ENCODE measurements at places on chromosomes 6 and 20. TPM values are rescaled to one million over a fixed set of nuclear protein-coding genes. Genes with fewer than 3 reads are reported as not detected.

Gene HEY2
- total RNA-seq = 6.4 TPM

Gene SIRPG
- not detected for total RNA-seq

DNA sequence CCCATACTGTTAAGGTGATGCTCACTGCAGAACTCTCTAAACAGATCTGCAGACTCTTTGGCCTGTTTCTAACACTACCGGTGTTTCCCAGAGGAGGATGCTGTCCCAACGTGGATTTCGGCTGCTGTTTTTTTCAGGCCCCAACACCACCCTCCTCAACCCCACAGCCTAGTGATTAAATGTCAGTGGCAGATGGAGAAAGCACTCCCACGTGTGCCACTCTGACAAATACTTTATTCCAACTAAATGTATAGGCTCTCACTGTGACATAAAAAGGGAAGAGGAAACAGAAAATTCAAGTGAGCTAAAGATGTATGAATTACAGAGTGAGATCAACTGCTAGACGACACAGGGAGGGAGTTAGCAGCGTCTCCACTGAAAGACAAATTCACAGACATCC lies 3.6 kb downstream of the TBC1D20 start:
- peaks cover 40% of the 10 kb centered on the region for H3K4me1 ChIP-seq
- DNase-seq = no peak
- H3K36me3 ChIP-seq = no peaks in the 10 kb centered on the region
- no peaks in the 10 kb centered on the region for H3K27me3 ChIP-seq
- H3K4me3 ChIP-seq = no peak overlapping the region

- peak; percentile 45 for DNase-seq
- H3K4me1 ChIP-seq = peaks cover 47% of the 10 kb centered on the region
- H3K27me3 ChIP-seq = no peaks in the 10 kb centered on the region
These were observed 77.5 kb downstream of the ATXN1 start for GRCh38 chr6:16683641-16684194.

- no peaks in the 10 kb centered on the region for H3K4me1 ChIP-seq
- no peak overlapping the region for H3K27ac ChIP-seq
- H3K27me3 ChIP-seq = no peaks in the 10 kb centered on the region
- no peaks in the 10 kb centered on the region for H3K36me3 ChIP-seq
- DNase-seq = no peak
These were observed 127.2 kb upstream of the TAB2 start for GRCh38 chr6:149190224-149190831.

DNA sequence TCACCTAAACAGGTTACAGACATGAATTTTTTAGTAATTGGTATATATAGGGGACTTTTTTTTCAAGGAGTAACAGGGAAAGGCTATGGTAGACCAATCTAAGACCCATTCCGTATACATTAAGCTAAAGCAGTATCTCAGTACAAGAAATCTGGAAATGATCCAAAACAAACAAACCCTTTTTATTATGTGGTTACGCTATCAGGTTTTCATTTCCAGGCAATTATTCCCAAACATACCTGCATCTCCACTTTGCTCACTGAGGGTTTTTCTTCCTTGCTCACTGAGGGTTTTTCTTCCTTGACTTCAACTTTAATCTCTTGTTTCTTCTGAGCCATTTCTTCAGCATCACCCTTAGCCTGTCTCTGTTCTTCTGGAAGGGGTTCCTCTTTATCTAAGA lies 107.3 kb downstream of the EPB41L2 start:
- no peak overlapping the region for H3K4me3 ChIP-seq
- H3K27me3 ChIP-seq = no peaks in the 10 kb centered on the region
- no peak for DNase-seq
- no peaks in the 10 kb centered on the region for H3K36me3 ChIP-seq
- H3K27ac ChIP-seq = no peak overlapping the region
- no peaks in the 10 kb centered on the region for H3K4me1 ChIP-seq

Gene SAMD5
- not detected for total RNA-seq

Gene GSTA3
- not detected for total RNA-seq

Gene SRC
- 1.0 TPM for total RNA-seq

- no peaks in the 10 kb centered on the region for H3K27me3 ChIP-seq
- no peak overlapping the region for H3K27ac ChIP-seq
- no peak for DNase-seq
- no peaks in the 10 kb centered on the region for H3K36me3 ChIP-seq
These were observed 270.7 kb upstream of the RGS17 start for GRCh38 chr6:153401751-153402150.

GRCh38 chr20:408843-409696 lies 971 bp downstream of the RBCK1 start:
- peak overlapping the region; percentile 98 for H3K27ac ChIP-seq
- DNase-seq = no peak
- peak overlapping the region; percentile 96 for H3K4me3 ChIP-seq
- H3K36me3 ChIP-seq = peaks cover 5% of the 10 kb centered on the region
- peaks cover 25% of the 10 kb centered on the region for H3K4me1 ChIP-seq

- no peak overlapping the region for H3K4me3 ChIP-seq
- H3K4me1 ChIP-seq = no peaks in the 10 kb centered on the region
- no peak for DNase-seq
- no peaks in the 10 kb centered on the region for H3K36me3 ChIP-seq
- H3K27ac ChIP-seq = no peak overlapping the region
These were observed 586.3 kb downstream of the HTR1B start for GRCh38 chr6:76876922-76877553.

DNA sequence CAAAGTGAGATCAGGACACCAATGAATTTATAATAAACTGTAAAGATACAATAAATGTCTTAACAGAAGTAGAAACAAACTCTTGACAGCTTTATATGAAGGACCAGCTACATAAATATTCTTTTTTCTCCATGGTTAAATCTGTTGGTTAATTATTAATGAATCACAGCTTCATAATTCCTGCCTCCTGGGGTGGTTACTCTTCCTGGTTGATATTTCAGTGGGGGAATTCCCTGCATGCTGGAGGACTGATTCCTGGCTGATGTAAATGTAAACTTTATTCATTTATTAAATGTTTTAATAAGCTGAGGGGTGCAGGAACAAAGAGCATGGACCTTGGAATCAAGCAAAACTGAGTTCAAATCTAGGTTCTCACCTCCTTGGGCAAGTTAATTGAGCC lies 16.2 kb upstream of the RCAN2 start:
- H3K4me3 ChIP-seq = no peak overlapping the region
- no peaks in the 10 kb centered on the region for H3K36me3 ChIP-seq

- no peaks in the 10 kb centered on the region for H3K4me1 ChIP-seq
- DNase-seq = no peak
- H3K36me3 ChIP-seq = no peaks in the 10 kb centered on the region
- H3K4me3 ChIP-seq = no peak overlapping the region
- H3K27me3 ChIP-seq = no peaks in the 10 kb centered on the region
These were observed 1288.6 kb upstream of the GJE1 start for GRCh38 chr6:140844167-140844566.

GRCh38 chr6:35024551-35025054 lies 116.5 kb downstream of the TCP11 start:
- H3K4me1 ChIP-seq = peaks cover 63% of the 10 kb centered on the region
- DNase-seq = no peak
- peak overlapping the region; percentile 66 for H3K27ac ChIP-seq
- H3K27me3 ChIP-seq = no peaks in the 10 kb centered on the region

- H3K36me3 ChIP-seq = no peaks in the 10 kb centered on the region
- no peaks in the 10 kb centered on the region for H3K27me3 ChIP-seq
- H3K27ac ChIP-seq = no peak overlapping the region
- no peak for DNase-seq
These were observed 108.7 kb downstream of the FYN start for GRCh38 chr6:111764238-111765175.

DNA sequence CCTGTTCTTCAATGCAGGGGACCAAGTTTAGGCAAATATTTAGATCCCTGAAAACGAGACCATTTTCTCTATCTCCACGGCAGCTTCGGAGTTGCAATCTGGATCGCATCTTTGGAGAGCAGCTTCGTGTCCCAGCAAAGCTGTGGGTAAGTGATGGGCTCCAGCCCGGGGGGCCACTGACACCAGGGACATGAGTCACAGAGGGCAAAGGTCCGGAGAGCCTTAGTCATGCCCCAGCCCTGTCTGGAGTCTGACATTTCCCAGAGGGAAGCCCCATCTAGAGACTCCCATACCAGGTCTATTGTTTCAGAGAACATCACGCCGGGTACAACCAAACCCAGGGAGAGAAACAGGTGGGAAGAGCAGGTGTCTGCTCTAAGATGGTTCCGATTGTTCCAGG lies 95.9 kb downstream of the NFATC2 start:
- H3K27ac ChIP-seq = peak overlapping the region; percentile 87
- peaks cover 37% of the 10 kb centered on the region for H3K4me1 ChIP-seq
- DNase-seq = no peak
